HL-60 (cell line): ENCODE measurements at places on chromosomes 1 and 21.
A peak's percentile ranks its signal among the peaks of the same experiment; 100 is the strongest.

GRCh38 chr1:85343612-85344255 lies 67.3 kb upstream of the BCL10 start:
- no peak for DNase-seq

GRCh38 chr1:168408539-168408865 lies 127.8 kb downstream of the TBX19 start:
- DNase-seq = no peak

- DNase-seq = no peak
Measured at GRCh38 chr1:197632005-197632404, 143.3 kb downstream of the DENND1B start.

GRCh38 chr1:58781541-58782177 lies 2.2 kb downstream of the JUN start:
- DNase-seq = peak; percentile 48

DNA sequence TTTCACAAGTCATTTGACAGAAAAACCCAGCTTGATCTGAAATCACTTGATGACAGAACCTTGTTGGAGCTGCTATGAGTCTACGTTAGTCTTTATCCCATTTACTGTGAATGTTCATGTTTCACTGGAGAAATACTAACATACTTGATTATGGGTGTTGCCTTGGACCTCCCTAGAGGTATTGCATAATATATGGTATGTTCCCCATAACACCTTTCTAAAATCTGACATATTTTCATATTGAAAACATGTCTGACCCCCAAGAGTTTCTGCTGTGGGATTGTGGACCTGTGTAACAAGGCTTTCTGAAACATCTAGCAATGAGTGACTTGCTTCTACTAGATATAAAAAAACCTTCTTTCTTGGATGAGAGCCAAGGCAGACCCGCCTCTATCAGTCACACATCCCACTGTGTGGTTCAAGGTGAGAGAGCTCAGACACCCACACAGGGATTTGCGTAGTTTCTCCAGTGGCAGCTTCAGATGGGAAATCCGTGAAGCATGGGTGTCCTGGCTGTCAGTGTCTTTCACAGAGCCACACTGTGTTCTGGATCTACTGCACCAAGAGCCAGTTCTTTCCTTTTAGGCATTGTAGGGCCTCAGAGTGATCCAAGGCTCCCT lies 4.6 kb downstream of the NENF start:
- no peak for DNase-seq

GRCh38 chr1:75964760-75965408 lies 32.7 kb upstream of the ASB17 start:
- no peak for DNase-seq

GRCh38 chr21:32253215-32253641 lies 25.6 kb downstream of the MIS18A start:
- no peak for DNase-seq

DNA sequence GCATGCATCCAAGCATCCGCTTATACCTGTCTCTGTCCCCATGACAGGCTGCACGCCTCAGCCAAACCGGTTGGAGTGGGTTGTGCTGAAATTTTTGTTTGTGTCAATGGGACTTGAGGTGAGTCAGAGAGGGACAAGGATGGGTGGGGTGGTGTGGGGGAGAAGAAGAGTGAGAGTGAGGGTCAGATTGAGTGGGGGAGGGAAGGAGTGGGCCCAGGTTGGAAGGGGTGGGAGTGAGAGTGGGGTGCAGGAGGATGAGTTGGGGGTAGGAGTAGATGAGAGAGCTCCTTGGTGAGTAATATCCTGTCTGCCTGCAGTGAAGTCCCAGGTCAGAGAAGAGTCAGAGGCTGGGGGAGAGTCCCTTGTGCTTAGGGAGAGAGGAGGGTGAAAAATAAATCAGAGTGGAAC lies 3.3 kb upstream of the NECTIN4 start:
- DNase-seq = no peak

DNA sequence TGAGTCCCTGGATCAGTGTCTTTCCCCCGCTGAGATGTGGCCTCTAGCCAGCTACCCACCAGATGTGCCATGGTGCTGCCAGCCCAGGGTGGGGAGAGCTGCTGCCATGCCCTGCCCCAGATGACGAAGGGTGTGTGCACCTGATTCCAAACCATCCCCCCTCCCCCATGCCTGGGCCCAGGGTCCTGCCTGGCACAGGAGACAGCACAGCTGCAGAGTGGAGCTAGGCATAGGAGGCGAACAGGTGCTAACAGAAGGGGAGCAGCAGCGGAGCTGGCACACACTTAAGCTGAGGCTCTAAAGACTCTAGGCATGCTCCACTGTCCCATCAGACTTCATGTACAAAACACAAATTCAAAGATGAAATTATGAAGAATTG lies 9.0 kb upstream of the LDLRAP1 start:
- DNase-seq = no peak

GRCh38 chr1:184988506-184988905 lies 14.2 kb upstream of the NIBAN1 start:
- no peak for DNase-seq

GRCh38 chr1:53172426-53173128 lies 24.0 kb upstream of the CPT2 start:
- no peak for DNase-seq

DNA sequence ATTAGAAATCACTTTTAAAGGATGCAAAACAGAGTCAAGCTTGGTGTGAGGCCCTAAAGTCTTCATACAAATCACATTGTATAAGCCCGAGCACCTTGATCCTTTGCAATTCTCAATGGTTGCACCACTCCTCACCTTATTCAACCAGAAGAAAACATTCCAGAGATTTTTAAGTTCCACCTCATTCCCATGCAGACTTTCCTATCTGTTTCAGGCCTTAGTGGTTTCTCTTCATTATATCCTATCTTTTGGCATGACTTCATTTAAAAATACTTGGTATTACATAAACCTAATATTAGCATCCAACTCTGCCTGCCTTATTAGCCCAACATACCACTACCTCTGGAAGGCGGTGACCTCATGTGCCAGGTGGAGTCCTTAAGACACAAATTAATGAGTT lies 9.3 kb upstream of the GREM2 start:
- no peak for DNase-seq

DNA sequence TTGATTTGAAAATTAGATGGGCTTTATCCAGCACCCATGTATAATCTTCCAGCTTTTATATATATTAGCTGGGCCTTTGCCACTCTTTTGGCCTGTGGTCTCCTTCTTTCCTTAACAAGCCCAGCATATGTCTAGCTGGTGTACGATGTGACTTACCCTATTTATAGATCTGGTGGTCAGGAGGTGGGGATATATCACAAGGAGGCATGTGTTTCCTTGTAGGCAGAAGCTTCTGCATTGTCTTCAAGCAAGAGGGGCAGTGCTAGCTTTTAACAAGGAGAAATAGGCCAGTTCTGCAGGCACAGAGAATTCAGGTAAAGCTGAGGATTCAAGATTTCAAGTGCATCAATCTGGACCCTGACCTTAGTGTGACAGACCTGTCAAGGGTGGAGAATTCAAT lies 38.0 kb upstream of the DNASE2B start:
- no peak for DNase-seq

DNA sequence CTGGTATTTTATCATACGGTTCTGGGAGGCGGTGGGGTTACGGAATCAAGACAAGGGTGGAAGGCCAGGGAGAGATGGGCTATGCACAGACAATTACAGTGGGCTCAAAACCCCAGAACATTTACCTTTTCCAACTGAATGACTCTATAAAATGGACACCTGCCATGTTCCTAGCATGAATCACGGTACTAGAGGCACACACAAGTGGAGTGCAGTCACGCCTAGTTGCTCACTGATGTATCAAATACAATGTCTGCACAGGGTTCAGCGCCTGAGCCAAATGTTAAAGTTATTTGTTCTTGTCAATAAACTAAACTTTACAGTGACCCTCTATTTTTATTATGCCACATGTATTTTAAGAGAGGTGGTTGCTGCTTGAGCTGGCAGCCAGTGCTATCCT lies 121.4 kb downstream of the ATG4C start:
- DNase-seq = no peak

- no peak for DNase-seq
Measured at GRCh38 chr1:82762829-82763532, 962.2 kb downstream of the ADGRL2 start.

DNA sequence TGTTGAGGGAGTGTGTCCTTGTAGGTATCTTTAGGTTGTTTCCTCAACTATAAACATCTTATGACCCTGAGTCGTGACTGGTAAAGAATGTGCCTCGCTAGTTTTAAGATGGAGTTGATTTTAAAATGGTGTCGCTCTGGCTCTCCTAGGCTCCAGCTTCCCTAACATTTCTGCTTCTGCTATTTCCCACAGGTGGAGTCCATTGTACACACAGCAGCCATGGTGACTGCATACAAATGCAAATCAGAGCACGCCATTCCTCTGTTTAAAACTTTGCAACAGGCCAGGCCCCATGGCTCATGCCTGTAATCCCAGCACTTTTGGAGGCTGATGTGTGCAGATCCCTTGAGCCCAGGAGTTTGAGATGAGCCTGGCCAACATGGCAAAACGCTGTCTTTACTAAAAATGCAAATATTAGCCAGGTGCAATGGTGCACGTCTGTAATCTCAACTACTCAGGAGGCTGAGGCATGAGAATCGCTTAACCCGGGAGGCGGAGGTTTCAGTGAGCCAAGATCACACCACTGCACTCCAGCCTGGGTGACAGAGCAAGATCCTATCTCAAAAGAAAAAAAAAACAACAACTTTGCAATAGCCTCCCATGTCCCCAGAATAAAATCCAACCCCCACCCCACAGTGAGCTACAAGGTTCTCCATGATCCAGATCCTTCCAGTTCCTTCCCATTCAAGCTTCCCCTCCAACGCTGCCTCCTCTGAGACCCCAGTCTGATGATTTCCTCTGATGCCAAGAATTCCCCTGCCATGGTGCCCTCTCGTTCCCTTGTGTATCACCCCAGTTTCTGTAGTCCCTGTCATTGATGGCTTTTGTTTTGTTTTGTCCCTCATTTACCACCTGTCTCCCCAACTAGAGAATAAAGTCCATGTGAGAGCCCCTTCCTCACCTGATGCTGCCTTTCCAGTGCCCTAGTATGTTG lies 36.9 kb upstream of the KLHDC7A start:
- DNase-seq = no peak

- no peak for DNase-seq
Measured at GRCh38 chr1:229325853-229326487, 16.9 kb downstream of the CCSAP start.

- DNase-seq = no peak
Measured at GRCh38 chr1:115555446-115555845, 86.3 kb upstream of the VANGL1 start.

GRCh38 chr1:16903054-16903453 lies 7.3 kb downstream of the RNU1-2 start:
- no peak for DNase-seq

DNA sequence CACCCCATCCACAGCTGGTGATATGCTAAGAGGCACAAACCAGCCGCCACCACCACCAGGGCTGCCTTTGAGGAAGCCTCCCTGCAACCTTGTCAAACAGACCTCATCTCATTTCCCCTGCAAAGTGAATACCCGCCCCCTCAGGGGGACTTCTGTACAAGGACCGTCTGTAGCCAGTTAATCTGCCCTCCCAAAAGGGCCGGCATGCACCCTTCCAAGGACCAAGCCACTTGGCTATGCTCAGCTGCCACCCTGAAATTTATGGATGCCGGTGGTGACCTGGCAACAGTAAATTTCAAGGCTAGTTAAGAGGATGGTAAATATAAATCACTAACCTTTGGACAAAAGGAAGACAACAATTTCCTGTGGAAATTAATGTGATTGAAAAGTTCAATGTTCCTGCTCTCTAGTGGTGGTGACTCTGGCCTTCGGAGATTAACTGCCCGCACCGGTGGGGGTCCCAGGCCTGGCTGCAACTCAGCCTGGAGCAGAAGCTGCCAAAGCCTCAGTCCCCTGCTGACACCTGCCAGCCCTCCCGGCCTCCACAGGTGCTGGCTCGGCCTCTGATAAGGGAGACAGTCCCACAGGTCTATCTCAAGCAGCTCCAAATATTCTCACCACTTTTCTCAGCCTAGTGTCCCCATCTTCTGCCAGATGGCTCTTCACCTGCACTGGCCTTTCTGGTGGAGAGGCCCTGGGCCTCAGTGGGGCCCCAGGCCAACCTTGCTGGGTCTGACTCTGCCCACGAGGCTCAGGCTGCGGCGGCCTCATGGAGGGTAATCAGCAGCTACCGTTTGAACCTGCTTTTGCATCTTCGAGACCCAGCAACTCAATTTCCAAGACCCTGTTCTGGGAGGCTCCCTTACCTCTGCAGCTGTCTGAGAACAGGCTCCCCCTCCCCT lies 12.2 kb downstream of the TMEM53 start:
- DNase-seq = no peak

GRCh38 chr21:42685036-42685435 lies 31.6 kb downstream of the PDE9A start:
- no peak for DNase-seq

- DNase-seq = no peak
Measured at GRCh38 chr1:230144758-230145504, 77.9 kb downstream of the GALNT2 start.

- no peak for DNase-seq
Measured at GRCh38 chr1:11450310-11450709, 28.6 kb upstream of the DISP3 start.

GRCh38 chr1:10511494-10511885 lies 36.7 kb downstream of the PEX14 start:
- DNase-seq = no peak

GRCh38 chr1:53270873-53271272 lies 32.6 kb upstream of the MAGOH start:
- no peak for DNase-seq

DNA sequence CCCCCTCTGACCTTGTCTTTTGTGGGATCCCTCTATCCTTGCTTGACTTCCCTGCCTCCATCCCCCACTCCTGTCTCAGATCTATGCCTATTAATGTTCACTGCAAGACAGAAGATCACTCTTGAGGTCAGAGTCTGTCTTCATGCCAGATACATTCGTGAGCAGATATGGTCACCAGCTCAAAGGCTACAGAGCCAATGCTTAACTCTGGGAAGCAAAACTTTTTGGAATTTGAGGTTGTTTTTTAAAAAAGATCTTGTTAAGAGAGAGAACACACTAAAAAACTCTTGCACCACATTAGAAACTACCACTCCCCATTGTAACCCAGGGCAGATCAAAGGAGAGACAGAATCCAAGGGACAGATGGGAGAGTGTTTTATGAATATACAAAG lies 17.1 kb upstream of the A3GALT2 start:
- DNase-seq = no peak

DNA sequence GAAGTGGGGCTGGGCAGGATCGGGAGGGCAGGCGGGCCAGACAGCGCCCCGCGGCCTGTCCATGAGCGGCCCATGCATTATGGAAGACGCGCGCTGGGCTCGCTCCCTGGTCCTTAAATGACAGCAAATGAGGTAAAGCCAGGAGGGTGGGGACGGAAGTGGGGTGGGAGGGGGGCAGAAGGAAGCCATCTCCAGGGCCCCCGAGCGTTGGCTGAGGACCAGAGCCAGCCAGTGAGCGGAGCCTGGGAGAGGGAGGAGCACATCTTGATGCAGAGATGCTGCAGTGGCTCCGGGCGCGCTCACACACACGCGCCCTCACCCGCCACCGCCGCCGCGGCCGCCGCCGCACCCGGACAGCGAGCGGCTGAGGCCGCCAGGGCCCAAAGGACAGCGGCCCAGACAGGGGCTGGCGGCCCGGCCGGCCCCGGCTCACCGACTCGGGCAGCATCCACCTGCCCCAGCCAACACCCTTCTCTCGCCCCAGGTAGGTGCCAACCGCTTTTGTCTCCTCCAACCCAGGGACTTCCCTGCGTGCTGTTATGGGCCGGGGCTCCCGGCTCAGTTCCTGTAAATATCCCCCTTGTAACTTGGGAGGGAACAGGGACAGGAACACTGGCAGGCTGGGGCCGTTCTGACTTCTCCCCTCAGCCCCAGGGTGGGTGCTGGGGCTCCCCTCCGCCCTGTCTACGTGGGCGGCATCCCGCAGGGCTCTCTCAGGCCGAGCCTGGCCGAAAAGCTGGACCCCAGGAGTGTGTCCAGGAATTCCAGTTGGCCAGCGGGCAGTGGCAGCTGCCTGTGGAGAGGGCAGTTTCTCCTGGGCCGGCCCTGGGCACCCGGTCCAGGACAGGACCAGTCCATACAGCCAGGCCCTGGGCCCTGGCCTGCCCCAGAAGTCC lies at the start of gene CNTN2:
CNTN2 (plus strand) TSS at position 302 of the 896 bp plus-strand sequence. CDS start 9,974 bp downstream, outside the sequence.
- DNase-seq = no peak
